NAMALWA (cell line): ENCODE measurements at places on chromosomes 3 and 15.
A peak's percentile ranks its signal among the peaks of the same experiment; 100 is the strongest.

- no peak for DNase-seq
Measured at GRCh38 chr15:59896663-59897074, 107.4 kb upstream of the FOXB1 start.

- DNase-seq = no peak
Measured at GRCh38 chr3:23575697-23576096, 230.1 kb upstream of the UBE2E1 start.

DNA sequence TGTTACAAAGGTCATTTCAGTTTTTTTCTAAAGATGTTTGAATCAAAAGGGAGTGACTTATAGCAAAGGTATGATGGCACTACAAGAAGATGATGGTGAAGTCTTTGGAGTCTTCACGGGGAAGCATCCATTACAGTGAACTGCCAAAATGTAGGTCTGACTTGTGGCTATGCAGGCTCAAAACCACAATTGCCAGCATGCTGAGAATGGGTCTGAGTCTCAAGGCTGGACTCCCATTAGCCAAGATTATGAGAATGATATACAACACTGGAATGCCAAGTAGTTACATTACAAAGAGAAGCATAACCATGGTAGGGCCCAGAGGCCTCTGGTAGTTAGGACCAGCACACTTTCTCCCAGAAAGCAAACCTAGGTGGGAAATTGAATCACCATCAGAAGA, 194.2 kb downstream of the MTHFS start:
- DNase-seq = no peak

- DNase-seq = peak; percentile 77
Measured at GRCh38 chr15:98658831-98659699, 10.7 kb downstream of the IGF1R start.

GRCh38 chr15:93063262-93063671, 25.7 kb downstream of the RGMA start:
- DNase-seq = no peak

GRCh38 chr3:184011937-184012889, 5.5 kb downstream of the ABCC5 start:
- DNase-seq = no peak

- no peak for DNase-seq
Measured at GRCh38 chr3:17581421-17582080, 160.9 kb downstream of the TBC1D5 start.

GRCh38 chr15:77689821-77690220, 57.1 kb upstream of the LINGO1 start:
- DNase-seq = no peak

- DNase-seq = peak; percentile 74
Measured at GRCh38 chr15:65033659-65034269, 4.3 kb upstream of the MTFMT start.

DNA sequence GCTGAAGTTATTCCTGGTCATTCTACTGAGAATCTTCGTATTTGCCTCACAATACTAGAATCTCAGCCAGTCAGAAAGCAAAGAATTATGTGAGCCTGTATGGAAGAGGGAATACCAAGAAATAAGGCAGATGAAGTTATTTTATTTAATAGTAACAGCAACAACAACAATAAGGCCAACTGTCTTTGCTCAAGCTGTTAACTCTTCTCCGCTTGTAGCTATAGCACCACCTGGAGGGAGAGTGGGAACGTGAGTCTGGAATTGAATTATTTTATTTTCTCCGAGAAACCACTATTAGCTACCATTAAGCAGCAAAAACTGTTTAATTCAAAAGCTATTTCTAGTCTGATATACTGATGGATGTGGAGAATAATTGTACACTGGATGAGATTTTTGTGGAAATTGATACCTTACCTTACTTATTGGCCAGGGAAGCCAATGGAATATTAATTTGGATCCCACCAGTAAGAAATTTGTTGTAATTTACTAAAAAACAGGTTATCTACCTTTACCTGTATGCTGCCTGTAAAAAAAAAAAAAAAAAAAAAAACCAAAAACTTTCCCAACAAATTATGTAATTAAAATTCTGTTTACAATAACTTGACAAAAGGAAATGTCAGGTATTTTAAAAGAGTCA, 50.1 kb downstream of the CALML4 start:
- DNase-seq = peak; percentile 62

DNA sequence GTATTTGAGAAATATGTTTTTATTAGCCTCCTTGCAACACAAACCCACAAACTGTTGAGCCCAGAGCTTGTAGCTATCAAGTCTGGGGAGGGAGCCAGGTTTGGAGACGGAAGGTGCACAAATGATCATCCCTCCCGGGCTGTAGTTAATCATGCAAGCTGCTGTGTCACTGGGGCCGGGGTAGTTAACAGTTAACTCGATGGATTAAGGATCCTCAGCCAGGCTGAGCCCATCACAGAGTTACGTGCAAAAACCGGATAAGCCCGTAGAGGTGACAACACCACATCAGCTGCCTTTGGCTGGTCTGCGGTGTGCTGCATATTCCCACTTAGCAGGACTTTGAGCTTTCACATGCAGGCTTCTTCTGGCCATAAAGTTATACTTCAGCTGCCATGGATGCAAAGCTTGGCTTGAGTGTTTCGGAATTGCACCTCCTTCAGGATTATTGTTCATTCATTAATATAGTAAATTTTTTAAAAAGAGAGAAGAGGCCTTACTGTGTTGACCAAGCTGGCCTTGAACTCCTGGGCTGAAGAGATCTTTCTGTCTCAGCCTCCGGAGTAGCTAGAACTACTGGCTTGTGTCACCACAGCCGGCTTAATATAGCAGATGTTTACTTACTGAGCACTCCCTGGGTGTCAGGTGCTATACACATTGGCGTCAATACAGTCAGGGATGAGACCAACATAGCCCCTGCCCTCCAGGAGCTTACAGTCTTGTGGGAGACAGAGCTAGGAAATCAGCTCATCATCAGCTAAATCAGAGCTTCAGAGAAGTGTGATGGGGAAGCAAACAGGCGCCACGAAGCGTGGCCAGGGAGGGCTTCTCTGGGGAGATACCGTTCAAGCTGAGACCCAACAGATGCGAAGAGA, 226.8 kb upstream of the BHLHE40 start:
- DNase-seq = no peak

GRCh38 chr15:67063689-67064606, 1.5 kb upstream of the SMAD3 start:
- DNase-seq = no peak

DNA sequence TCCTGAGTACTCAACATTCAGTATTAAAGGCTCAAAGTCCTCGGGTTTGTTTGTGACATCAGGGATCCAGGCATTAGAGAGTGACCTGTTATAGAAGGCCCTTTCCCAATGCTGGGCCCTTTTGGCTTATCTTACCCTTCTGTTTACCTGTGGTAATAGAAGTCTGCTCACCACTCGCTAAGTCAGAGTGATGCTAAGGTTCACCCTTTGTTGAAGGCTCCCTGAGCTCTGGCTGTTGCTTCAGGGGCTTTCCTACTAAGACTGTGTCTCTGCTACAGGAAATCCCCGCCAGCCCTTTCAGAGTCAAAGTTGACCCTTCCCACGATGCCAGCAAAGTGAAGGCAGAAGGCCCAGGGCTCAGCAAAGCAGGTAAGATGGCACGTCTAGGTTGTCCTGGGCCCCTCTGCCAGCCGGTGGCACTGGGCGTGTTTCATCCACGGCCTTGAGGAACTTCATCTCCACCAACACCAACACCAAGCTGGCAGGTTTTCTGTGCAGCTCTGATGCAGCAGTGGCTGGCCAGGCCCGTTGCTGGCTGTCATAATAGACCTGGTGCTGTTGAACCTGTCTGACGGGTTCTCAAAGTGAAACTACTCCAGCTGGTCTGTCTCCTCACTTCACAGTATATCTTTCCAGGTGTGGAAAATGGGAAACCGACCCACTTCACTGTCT, 99.1 kb downstream of the DNASE1L3 start:
- DNase-seq = no peak

GRCh38 chr3:184228376-184229137, 828 bp upstream of the VWA5B2 start:
- no peak for DNase-seq

- no peak for DNase-seq
Measured at GRCh38 chr3:181753391-181753790, 41.7 kb downstream of the SOX2 start.

DNA sequence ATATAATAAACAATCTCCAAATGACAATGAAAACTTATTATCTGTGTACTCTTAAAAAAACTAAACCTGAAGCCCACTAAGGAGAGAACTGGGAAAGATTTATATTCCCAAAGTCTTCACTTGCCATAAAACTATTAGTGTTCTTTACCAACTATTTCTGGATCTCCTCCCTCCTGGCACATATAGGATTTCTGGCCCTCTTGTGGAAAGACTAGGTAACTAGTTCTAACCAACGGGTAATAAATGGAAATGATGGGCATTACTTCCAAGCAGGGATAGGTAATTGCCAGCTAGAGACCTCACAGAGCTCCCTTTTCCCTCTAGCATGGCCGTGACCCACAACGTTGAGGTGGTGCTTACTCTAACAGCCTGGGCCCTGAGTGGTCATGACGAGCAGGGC, 110.1 kb downstream of the DNAH12 start:
- peak; percentile 25 for DNase-seq

- no peak for DNase-seq
Measured at GRCh38 chr3:124156866-124157712, 165.2 kb upstream of the ROPN1 start.
